ENCODE measurements at places on chromosomes 11 and 22.

- no peak for DNase-seq
Observed at GRCh38 chr11:96152623-96153022, 190.4 kb downstream of the MAML2 start.

DNA sequence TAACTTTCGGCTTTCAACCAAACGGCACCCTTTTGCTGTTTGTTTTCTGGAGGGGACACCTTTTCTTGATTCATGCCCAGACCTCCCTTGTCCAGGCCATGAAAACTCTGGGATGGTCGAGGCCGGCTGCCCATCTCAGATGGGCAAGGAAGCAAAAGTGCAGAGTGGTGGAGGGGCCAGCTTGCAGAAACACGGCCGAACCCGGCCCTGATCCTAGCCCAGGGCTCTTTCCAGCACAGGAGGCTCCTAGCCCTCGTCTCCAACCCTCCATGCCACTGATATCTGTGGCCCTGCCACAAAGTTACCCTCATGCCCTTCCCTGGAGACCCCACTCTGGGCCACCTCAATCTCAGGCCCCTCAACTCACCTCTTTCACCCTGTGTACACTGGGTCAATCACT, 18.9 kb upstream of the SLC22A12 start:
- no peak for DNase-seq

DNA sequence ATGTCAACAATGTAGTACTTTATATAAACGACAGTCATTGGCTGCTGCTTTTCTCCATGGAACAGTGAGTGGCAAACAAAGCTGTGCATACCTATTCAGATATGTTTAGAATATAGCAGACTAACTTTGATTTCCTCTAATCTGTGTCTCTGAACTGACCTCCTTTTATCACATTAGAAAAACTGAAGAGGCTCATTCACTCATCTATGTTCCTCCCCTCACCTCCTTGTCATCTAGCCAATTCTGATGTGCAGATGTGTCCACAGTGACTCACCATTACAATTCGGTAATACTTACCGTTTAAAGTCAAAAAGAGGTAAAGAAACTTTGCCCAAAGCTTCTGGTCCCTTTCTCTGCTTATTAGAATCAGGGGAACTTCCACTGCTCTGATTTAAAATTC, 51.5 kb upstream of the RPS13 start:
- no peak for DNase-seq

GRCh38 chr11:61973476-61974162, 6.2 kb upstream of the FTH1 start:
- DNase-seq: no peak

GRCh38 chr22:49329636-49330035, 498.0 kb downstream of the BRD1 start:
- DNase-seq: no peak

GRCh38 chr11:123448823-123449222, 18.8 kb downstream of the GRAMD1B start:
- no peak for DNase-seq

- DNase-seq: no peak
Observed at GRCh38 chr22:41909310-41910049, 5.4 kb downstream of the SHISA8 start.

GRCh38 chr22:34914846-34915245, 151.1 kb upstream of the ISX start:
- no peak for DNase-seq

DNA sequence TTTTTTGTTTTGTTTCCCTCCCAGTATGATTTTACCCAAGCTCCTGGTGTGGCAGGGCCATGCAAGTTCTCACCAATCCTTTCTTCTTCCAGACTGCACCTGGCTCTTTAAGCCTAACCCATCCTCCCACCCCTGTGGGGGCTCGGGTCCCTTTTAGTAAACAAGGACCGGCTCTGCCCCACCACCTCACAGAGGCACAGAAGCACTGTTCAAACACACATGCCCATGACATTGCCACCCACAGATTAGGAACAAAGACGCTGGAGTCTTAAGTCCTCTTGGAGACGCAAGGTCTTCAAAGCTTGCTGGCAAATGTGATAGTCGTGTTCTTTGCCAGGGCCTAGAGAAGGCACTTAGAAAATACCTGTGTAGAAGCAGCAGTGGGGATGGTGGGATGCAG, 18.9 kb downstream of the UQCR10 start:
- DNase-seq: no peak

- no peak for DNase-seq
Observed at GRCh38 chr11:14258221-14258935, 100.6 kb downstream of the RRAS2 start.

DNA sequence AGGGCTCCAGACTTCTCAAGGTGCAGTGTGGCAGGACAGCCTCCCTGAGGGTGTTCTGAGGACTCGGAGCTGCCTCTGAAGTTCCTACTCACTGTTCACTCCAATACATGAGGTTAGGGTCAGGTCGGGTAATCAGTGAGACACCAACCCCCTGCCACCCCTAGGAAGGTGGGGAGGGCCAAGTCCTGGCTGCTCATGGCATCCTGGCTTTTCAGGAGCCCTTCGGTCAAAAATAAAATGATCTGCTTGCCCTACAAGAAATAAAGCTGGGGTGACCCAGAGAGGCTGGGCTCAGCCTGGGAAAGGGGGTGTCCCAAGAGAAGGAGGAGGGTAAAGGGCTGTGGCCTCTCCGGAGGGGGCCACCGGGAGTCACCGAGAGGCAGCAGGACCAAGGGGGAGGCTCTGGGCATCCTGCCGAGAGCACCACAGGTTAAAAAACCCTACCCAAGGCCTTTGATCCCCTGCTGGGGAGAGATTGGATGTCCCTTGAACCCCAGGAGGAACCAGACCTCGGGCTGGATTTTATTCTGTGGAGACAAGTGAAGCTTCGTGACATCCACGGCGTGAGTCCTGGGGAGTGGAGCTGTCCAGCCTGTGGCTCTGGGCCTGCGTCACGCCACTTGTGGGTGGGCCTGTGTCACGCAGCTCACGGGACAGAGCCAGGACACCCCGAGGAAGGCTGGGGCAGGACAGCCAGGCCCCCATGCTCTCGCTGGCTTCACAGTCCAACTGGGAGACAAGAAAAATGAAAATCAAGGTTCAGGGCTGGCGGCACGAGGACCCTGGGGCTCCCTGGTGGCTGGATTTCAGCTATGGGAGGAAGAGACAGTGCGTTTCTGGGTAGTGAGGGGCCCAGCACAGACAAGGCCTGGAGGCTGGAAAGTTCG, 102.2 kb upstream of the FGF3 start:
- DNase-seq: no peak

DNA sequence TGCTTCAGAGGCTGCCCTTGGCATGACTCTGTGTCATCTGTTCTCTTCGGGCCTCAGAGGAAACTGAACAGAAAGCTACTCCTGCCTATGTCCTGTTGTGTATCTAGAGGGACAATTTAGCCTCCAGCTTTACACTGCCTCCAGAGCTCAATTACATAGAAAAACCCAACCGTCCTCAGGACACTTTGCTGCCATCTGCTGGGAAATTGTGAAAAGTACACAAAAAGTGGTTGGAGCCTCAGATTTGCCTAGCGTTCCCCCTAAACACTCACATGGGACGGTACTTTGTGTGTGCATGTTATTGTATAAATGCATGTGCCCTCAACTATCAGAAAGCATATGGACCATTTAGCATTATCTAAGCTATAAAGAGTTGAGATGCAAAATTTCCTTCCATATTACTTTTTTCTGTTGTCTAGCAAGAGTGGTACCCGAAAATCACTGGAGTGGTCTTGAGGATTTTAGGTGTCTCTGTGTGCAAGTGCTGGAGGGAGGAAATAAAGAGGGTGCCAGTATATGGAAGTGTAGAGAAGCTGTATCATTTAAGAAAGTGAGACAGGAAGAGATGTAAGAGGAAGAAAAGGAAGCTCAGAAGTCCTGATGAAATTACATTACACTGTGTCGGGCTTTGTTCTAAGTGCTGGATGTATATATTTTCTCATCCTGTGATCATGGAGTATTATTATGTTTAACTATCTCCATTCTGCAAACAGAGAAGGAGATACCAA, 8.7 kb upstream of the MS4A4E start:
- DNase-seq: peak; percentile 3

DNA sequence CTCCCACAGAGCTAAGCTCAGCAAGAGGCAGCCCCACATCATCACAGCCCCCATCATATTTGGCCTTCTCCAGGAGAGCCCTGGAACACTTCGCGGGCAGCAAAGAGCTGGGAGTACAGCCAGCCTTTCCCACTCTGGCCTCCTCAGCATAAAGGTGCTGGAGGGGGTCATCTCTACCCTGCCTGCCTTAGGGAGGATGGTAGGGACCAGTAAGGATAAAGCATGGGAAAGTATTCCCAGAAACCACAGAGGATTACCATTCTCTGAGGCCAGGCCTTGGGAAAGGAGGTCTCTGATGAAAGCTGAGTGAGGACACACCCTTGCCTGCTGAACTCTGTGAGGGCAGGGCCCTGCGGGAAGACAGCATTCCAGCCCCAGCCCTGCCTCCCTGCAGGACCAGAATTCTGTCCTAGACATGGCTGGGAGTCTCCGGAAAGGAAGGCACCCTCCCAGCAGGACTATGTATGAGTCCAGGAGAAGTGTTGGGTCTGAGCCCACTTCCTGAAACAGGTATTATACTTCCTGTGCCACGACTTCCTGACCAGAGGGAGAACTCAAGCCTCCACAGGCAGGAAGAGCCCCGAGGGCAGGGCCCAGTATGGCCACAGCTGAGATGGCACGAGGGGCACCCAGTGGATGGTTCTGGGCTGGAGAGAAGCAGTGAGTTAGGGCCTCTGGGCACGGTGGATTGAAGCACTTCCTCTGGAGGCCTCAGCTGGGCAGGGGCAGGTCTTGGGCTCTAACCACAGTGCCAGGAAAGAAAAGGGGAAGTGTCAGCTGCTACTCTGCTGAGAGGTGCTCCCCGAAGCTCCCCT, 12.9 kb upstream of the CASTOR1 start:
- no peak for DNase-seq

DNA sequence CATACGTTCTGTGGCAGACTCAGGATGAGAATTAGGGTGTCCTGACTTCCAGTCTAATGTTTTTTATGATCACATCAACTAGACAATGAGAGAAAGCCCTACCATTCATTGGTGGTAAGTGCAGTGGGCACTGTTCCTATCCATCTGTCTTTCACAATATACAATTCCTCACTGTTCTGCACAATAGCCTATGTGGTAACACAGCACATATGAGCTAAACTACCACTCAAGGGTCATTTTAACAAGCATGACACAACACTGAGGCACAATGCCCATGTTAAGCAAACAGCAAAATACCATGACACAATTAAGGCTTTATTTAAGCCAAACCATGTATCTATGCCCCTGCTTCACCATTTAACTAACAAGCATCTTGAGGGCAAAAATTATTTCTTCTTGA, 52.3 kb downstream of the SIK3 start:
- no peak for DNase-seq
